ENCODE measurements at places on chromosomes 5 and 9. TPM values are rescaled to one million over a fixed set of nuclear protein-coding genes. Genes with fewer than 3 reads are reported as not detected.
A peak's percentile ranks its signal among the peaks of the same experiment; 100 is the strongest.

PCDHGA11 gene
- 1.6 TPM for total RNA-seq

GGTA1 gene
- 4.2 TPM for total RNA-seq

OR1L4 gene
- total RNA-seq = not detected

GFI1B gene
- 1.1 TPM for total RNA-seq

FOXD4L4 gene
- total RNA-seq = not detected

BRINP1 gene
- 0.13 TPM for total RNA-seq

SLC36A3 gene
- total RNA-seq = not detected

FOXE1 gene
- total RNA-seq = not detected

BTNL3 gene
- total RNA-seq = 38.0 TPM

MRPL22 gene
- total RNA-seq = 62.3 TPM

KIF4B gene
- total RNA-seq = not detected

DNA sequence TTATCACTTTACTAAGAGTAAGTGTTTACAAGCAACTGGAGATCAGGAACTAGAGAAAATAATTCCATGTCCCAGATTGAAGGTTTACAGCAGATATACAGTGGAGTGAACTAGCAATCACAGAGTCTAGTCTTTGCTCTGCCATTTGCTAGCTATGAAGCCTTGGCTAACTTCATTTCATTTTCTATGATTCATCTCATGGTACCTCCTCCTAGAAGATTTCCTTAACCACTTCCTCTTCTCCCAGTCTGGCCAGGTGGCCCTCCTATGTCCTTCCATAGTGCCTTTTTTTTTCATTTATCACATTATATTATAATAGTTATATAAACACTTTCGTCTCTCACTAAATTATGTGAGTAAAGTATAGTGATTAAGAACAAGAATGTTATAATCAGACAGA, 52.1 kb downstream of the GRIA1 start:
- no peak for DNase-seq

GRCh38 chr5:37838152-37838932, 1.5 kb downstream of the GDNF start:
- DNase-seq = no peak

DNA sequence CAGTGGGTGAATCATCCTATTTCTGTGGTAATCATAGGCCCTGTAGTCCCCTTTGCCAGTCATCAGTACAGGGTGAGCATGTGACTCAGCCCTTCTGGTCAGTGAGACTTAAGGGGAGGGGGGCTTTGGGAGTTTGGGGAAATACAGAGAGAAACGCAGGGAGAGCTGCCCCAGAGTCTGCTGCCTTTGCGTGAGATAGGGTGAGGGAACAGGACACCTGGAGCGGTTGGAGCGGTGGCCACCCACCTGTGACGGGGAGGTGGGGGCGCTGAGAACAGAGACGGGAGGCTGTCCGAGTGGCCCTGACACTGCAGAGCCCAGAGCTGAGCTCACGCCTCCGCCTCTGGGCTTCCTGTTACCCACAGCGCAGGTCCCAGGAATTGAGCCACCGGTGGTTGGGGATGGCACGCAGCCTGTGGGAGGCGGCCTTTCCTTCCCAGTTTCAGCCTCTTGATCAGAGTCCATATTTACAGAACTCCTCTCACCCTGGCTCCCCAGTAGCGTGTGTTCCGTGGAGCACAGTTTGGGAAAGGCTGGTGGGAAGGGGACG, 92.0 kb upstream of the ERCC6L2 start:
- no peak for DNase-seq

GRCh38 chr5:173781432-173781815, 106.7 kb upstream of the CPEB4 start:
- no peak for DNase-seq

DNA sequence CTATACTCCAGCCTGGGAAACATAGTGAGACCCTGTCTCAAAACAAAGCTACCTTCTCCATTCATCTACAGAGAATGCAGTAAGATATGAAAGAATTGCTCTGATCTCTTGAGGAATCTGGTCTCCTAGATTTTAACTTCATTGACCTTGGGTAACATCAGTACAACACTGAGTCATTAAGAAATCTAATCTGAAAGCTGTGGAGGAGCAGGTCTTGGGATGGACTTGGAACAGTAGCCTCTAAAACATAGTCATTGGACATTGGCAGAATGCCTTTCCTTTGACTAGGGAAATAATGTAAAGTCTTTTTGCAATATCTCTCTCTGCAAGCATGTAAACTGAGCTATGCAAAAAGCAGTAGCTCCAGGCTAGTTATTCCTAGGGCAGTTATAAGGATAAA, 58.1 kb downstream of the KCNN2 start:
- DNase-seq = no peak

DNA sequence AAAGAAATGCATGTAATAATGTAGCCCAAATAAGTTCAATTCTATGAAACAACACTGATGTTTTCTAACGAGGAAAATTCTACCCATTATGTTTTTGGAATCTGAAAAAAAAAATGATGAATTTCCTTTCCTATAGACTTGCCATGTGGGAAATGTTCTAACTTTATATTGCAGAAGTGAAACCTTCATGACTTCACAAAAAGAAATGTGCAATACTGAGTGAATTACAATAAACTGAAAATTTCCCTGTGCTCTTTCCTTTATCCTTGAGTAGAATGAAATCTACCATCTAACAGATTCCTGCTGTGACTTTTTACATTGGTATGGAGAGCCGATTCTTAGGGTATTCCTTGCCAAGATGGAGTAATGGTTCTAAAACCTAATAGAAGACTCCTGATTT, 1622.5 kb downstream of the MAT2B start:
- no peak for DNase-seq

GRCh38 chr9:35859990-35860339, 10.2 kb downstream of the OR13J1 start:
- no peak for DNase-seq

DNA sequence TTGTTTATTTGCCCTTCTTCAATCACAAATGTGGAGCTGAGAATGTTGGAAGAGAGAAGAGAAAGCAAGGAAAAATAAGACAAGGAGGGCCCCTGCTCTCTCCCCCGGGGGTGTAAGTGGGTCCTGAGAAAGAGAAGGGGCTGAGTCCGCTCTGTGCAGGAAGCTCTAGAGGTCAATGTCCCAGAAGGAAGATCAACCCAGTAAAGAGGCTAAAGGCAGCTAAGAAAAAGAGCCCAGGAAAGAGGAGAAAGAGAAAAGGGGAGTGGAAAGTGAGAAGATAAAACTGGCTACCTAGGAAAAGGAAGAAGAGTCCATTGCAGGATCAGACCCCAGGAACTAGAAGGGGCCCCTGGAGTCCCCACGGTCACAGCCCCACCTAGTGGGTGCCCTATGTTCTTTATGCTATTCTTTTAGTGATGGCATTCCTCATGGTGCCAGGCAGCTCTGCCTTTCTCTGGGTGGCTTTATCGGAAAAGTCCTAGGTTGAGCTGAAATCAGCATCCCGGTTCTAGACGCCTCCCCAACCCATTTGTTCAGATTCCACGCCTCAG, 583.4 kb downstream of the ACTL7B start:
- DNase-seq = peak; percentile 77

DNA sequence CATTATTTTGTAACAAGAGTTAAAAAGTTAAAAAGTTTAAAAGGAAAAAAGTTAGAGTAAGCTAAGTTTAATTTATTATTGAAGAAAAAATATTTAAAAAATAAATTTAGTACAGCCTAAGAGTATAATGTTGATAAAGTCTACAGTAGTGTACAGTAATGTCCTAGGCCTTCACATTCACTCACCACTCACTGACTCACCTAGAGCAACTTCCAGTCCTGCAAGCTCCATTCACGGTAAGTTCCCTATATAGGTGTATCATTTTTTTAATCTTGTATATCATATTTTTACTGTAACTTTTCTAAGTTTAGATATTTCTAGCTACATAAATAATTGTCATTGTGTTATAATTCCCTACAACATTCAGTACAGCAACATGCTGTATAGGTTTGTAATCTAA, 69.4 kb upstream of the PANK3 start:
- no peak for DNase-seq

DNA sequence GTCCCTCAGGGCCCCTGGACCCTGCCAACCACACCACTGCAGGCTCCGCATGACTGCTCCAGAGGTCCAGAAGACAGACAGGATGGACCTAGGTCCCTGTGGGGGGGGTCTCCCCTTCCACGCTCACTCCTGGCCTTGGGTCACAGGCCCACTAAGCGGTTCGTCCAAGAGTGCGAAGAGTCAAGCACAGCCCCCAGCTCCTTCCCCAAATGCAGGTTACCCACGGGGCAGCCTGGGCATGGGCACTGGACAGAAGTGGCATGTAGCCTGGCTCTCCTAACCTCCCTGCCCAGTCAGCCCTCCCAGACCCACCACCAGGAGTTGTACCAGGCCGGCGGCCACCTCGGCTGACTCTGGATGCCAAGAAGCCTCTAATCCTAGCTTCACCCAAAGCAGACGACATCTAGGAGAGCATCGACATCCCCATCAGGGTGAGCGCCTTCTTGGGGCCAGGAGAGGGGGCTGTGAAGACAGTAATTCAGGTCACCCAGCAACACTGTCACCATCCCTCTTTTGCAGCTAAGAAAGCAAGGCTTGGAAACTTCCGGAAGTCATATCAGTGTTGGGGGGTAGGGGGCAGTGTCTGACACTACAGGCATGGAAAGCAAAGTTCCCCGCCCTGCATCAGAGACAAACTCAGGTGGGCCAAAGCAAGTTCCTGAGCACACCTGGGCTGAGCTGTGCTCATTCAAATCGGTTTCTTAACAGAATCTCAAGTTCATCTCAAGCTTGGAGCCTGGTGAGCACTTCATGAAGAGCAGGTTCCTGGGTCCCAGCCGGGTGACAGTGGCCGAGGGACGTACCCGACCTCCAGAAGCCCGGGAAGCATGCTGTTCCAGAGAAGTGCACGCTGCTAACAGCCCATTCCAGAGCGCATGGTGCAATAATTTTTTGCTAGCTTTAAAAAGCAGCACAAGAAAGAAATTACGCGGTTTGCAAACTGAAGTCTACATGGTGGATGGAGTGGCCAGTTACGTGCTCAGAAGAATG, 68.7 kb downstream of the SEMA4D start:
- DNase-seq = no peak

GRCh38 chr5:100799166-100799565, 103.9 kb downstream of the ST8SIA4 start:
- DNase-seq = no peak

- DNase-seq = no peak
Observed at GRCh38 chr9:32928145-32928763, 73.2 kb downstream of the APTX start.

GRCh38 chr5:95124101-95124500, 160.8 kb downstream of the MCTP1 start:
- DNase-seq = no peak

GRCh38 chr5:76406014-76406413, 2.9 kb downstream of the IQGAP2 start:
- DNase-seq = no peak

DNA sequence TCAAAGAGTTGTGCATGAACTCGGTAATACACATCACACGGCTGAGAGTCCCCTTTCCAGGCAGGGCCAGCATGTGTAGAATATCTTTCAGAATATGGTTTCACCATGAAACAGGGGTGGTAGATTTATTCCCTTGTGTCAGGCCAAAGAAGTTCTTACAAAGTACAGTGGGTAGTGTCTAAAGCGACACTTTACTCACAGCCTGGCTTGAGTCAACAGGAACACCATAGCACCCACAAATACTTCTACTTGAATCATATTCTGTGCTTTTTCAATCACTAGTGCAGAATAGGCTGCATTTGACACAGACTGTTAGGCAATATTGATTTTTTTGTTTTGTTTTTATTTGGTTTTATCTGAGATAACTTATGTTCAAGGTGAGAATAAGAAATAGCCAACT, 12.6 kb downstream of the LSM11 start:
- DNase-seq = no peak

DNA sequence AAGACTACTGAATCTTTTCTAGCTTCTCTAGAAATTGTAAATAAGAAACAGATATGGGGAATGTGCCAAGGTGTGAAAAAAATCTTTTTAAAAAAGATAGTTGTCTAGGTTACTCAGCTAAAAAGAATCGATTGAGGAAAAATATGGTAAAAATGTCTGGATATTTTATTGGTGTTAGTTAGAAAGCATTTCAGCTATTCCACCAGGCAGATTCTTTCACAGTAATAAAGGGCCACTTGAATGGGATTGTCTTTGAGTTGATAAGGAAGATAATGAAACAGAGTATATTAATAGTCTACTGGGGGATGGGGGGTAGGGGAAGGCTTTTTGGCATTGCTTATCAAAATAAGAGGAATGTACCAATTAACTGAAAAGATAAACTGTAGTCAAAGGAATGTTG, 51.9 kb downstream of the SLIT3 start:
- no peak for DNase-seq

GRCh38 chr9:125271081-125271480, 9.5 kb downstream of the GAPVD1 start:
- no peak for DNase-seq

GRCh38 chr9:115099901-115100300, 18.1 kb downstream of the TNC start:
- DNase-seq = no peak

DNA sequence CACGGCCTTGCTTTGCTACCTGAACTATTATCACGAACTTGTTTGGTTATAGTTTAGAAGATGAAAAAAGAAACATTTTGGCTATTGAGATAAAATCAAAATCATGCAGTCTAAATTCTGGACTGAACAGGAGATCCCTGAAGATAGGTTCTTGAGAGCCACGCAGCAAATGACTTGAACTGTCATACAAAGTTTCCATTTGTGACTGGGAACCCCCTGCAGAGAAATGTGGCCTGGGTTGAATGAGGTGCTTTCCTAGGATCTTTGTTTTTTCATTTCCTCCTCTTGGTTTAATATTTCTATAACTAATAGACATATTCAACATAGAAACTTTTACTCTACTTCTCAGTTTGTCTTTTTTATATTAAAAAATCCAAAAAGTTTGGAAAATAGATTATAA, 184.7 kb upstream of the TRPM3 start:
- no peak for DNase-seq

DNA sequence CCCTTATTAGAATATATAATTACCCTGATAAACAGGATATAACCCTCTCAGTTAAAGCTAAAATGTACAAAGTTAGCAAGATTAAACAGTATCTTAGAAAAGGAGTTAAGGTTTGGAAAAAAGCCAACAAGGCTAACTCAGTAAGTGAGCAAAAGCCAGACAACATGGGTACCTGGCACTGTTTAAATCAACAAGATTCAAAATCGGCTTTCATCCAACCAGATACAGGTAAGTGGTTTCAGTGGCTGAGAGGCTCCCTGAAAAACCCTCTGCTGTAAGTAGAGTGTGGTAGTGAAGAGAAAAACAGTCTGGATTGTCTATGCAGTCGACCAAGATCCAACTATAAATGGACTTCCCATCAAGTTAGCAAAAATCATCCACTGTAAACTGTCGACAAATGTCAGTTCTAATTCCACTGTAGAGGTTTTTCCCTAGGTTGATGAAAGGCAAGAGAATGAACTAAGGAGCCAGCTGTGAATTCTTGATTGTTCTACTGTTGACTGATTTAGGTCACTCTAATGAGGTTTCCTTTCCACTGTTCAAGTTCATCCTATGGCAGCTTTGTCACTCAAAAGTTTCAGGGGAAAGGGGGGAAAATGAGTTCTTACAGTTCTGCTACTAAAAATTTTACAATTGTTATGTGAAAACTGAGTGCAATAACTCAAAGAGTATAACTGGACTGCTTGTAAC, 27.3 kb downstream of the ETF1 start:
- DNase-seq = no peak

GRCh38 chr9:136960938-136961275, 8.8 kb downstream of the LCN12 start:
- no peak for DNase-seq

- DNase-seq = peak; percentile 30
Observed at GRCh38 chr9:118438810-118439209, 734.6 kb downstream of the TLR4 start.
